ENCODE measurements at places on chromosomes 3 and 15.

- no peak for DNase-seq
These were observed 23.9 kb downstream of the LDHAL6B start for GRCh38 chr15:59230531-59231055.

DNA sequence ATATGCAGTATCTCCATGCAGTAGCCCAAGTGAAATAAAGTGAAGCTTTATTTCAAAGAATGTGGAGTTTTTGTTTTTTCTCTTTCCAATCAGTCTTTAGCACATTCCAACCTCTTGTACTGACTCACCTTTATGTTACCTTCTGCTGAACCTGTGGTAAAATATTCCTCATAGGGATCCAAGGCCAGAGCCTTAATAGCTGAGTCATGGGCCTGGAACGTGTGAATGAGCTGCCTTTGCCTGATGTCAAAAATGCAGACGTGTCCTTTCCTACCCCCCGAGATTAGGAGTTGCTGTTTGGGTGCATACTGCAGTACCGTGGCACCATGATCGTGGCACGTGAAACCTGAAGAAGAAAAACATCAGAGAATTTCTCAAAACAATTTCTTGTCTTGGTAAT lies 108.5 kb downstream of the GLDN start:
- no peak for DNase-seq

GRCh38 chr3:44104668-44105321 lies 136.9 kb upstream of the TOPAZ1 start:
- DNase-seq = peak; percentile 8

DNA sequence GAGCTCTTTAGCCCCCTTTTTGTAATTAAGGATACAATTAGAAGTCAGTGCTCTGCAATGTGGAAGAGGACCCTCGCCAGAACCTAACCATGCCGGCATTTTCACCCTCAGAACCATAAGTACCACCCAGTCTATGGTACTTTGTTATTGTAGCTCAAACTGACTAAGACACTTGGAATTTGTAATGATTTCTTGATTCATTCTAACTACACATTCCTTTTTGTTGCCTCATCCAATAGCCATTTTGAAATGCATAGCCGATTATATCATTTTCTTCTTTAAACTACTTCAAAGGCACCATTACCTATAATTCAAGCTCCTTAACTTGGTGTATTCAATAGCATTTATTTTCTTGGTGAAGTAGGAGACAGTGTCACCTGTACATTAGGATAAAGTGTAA lies 61.4 kb downstream of the GLB1 start:
- DNase-seq = no peak

GRCh38 chr3:150215616-150216015 lies 192.5 kb upstream of the TSC22D2 start:
- DNase-seq = no peak
